ENCODE measurements at places on chromosomes 2 and 18.
A peak's percentile ranks its signal among the peaks of the same experiment; 100 is the strongest.

- DNase-seq: no peak
These were observed 85.3 kb downstream of the NPAS2 start for GRCh38 chr2:100905132-100905805.

DNA sequence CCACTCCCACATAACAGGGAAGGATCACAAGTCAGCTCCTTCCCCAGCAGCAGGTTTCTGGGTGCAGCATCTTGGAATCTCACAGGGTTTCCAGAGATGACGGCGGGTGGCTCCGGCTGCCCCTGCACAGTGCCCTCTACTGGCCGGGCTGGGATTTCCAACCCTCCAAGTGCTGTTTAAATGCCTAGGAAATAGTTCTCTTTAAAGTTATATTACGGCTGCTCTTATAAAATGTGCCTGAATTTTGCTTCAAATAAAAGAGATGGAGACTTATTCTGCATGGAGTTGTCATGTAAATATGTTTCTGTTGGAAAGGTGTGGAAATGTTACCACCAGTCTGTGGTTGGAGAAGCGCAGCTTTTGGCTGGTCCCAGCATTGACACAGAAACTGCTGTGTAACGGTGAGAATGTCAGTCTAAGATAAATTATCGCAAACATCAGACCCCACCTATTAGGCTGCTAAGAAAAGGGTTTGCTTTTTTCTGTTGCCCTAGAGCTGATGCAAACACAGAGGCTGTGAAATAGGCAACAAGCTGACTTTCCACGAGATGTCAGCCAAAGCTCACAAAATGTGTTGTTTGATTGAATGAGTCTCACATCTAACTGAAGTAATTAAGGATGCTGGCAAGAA is 3.3 kb upstream of the HJURP start:
- peak; percentile 42 for DNase-seq

DNA sequence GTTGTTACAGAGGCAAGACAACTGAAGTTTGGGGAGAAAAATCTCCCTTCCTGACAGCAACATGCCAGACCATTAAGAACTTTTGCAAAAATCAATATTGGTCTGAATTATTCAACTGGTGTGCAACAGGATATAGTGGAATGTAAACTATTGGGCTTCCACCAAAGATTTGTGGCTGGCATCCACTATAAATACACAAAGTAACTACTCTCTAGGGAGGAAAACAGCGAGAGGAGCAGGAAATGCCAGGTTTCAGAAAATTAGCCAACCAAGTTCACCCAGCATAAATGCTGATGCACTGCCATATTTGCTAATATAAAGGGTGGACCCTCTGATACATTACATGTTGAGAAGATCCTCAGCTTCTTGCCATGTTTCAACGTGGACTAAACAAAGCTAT is 267.6 kb upstream of the LYPD1 start:
- no peak for DNase-seq

DNA sequence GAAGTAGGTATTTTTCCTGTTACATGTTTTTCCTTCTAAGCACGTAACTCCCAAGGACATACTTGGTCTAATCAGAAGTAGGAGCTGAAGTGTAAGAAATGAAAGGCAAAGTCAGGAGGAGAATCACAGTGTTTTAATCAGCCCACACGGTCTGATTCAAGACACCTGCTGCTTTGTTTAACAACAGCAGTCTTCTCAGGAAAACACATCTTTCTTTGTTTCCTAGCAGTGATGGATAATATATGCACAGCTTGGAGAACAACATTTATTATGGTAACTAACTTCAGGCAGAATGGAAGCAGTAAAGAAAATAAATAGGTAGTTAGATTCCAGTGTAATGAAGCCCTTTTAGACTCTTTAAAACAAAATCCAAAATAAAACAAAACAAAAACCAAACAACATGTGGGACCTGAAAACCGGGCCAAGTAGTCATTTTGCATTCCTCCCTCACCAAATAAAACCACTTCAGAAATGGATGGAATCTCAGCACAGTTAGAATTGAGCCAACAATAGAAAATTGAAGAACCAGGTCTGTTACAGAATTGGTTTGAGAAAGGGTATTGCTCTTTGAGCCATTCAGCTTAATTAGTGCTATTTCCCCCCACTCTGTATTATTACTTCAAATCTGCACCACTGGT is 61.1 kb upstream of the UGP2 start:
- DNase-seq: no peak

- no peak for DNase-seq
These were observed 1556.8 kb upstream of the SLC39A10 start for GRCh38 chr2:194100201-194100600.

DNA sequence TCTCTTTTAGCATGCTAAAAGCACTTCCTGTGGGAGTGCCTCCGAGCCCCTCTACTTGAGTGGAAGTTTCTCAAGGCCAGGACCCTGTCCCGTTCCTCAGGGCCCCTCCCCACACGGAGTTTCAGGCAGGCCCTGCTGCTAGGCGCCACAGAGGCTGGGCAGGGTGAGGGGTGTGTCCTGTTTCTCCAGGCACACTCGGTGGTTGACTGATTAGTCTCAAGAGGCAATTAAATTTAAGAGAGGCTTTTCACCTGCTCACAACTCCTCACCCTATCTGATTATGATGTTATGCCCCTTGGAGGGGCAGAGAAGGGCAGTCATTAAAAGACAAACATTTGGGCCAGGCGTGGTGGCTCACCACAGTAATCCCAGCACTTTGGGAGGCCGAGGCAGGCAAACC is 160.8 kb upstream of the HAAO start:
- no peak for DNase-seq
